Activated CD8-positive, alpha-beta T cell treated with anti-CD3 and anti-CD28 coated beads, Interleukin-2, amount 10 ng/mL, durations not matched to agents 7 days and 5 days (primary cell): ENCODE measurements at places on chromosomes 4 and X.

DNA sequence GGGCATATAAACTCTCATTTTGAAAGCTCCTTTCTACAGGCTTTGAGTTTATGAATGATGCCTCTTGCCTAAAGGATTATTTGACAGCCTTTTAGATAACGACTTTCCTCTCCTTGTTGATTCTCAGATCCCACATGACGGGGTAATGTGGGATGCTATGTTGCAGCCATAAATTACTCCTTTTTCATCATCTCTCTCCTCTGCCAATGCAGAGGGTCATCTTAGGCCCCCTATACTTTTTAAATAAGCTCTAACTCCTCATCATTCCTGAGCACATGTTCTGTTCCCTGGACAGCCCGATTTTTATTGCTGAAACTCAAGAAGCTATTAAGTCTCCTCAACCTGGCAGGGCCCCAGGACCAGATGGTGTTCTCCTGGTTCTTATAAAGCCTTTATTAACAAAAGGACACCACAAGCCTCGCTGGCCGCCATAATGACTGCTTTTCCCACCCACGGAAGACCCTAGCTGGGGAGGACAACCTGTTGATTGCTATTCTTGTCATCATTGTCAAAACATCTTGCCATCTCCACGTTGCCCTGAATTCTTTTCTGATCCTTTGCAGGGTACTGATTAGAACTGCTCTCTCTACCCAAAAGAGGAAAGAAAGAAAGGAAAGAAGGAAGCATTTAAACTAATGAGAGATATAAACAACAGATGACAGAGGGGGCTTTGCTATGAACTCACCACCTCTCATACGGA is 150.7 kb downstream of the DHX15 start:
- H3K27ac ChIP-seq, result no peak overlapping the region
- no peaks in the 10 kb centered on the region for H3K4me1 ChIP-seq
- no peaks in the 10 kb centered on the region for H3K36me3 ChIP-seq
- DNase-seq, result no peak
- peaks cover 2% of the 10 kb centered on the region for H3K27me3 ChIP-seq

DNA sequence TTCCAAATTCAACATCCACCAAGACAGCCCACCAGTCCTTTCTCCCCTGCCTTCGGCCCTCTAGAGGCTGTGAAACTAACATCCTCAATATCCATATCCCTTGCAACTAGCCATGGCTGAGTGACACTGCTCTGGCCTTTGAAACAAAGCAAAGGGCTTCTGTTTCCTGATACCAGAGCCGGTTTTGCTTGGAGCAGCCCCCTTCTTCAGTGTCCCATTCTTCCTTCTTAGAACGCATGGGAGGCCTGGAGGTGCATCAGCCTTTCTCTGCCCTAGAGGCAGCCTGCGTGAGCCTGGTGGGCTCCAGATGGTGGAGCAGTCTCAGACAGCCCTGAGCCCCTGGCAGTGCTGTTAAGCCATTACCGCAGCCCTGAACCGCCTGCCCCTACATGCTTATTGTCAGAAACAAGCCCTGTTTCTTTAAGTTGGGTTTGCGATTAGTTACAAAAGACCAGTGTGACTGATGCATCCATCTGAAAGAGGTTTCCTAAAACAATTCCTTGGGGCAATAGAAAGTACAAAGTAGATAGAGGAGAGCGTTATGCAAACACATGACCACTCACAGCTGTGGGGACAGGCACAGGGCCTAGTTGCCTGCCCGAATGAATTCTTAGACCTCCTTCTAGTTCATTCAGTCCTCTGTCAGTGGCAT is 74.1 kb downstream of the EVC start:
- no peaks in the 10 kb centered on the region for H3K27me3 ChIP-seq
- H3K27ac ChIP-seq, result no peak overlapping the region
- H3K4me1 ChIP-seq, result no peaks in the 10 kb centered on the region
- no peak overlapping the region for H3K4me3 ChIP-seq
- DNase-seq, result no peak
- H3K36me3 ChIP-seq, result no peaks in the 10 kb centered on the region

GRCh38 chr4:21845663-21846062 is 102.9 kb downstream of the KCNIP4 start:
- H3K36me3 ChIP-seq, result no peaks in the 10 kb centered on the region
- no peak overlapping the region for H3K4me3 ChIP-seq

DNA sequence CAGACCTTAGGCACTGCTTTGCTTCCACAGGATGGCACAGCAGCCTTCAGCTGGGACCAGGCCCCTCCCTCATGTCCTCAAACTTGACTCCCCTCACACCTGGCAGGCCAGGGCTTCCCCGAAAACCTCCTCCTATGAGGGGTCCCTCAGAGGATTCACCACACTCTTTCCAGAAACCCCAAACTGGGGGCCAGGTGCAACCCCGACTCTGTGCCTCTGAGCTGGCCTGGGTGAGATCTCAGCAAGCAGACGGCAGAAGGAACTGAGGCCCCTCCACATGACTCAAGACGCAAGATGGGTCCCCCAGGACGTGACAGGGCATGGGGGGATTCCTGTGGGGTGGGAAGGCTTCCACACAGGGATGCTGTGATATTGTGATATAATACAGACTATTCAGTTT is 6.2 kb downstream of the HCFC1 start:
- peak overlapping the region; percentile 60 for H3K27ac ChIP-seq
- DNase-seq, result no peak
- no peaks in the 10 kb centered on the region for H3K27me3 ChIP-seq
- H3K4me3 ChIP-seq, result no peak overlapping the region

- H3K27ac ChIP-seq, result no peak overlapping the region
- no peaks in the 10 kb centered on the region for H3K4me1 ChIP-seq
- DNase-seq, result no peak
- no peak overlapping the region for H3K4me3 ChIP-seq
- no peaks in the 10 kb centered on the region for H3K36me3 ChIP-seq
Measured at GRCh38 chrX:51376672-51377071, 44.0 kb downstream of the NUDT10 start.

DNA sequence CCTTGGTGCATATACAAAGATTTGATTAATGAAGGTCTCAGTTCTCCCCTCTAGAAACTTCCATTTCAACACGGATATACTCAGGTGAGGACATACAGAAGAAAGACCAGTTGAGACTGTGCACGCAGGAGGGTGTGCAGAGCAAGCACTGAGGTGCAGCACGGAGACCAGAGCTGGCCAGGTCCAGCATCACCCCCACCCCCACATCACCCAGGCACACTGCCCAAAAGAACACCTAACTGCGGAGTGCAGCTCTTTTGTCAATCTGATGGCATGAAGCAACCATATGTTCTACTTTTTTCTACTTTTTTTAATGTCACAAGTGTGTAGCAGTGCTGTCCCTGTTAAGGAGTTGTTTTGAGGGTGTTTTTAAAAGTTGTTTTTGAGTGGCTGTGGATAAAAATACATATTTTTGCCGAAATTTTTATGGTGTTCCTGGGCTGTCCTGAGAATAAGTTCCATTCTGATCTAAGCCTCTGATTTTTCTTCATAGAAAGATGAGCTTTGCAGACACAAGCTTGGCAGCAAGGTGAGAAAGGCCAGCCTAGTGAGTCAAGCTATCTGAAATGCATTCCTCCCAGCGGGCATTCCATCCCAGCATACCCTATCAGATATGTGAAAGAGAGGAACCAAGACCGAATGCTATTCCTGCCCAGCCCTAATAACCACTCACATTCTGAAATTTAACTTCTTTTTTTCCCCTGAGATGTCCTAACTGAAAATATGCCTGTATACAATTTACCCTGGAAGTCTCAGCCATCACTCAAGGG is 173.7 kb downstream of the PTTG2 start:
- peaks cover 59% of the 10 kb centered on the region for H3K4me1 ChIP-seq
- H3K27me3 ChIP-seq, result no peaks in the 10 kb centered on the region
- H3K27ac ChIP-seq, result peak overlapping the region; percentile 30
- no peak for DNase-seq
- H3K4me3 ChIP-seq, result no peak overlapping the region

- H3K27me3 ChIP-seq, result peaks cover 12% of the 10 kb centered on the region
- no peak overlapping the region for H3K27ac ChIP-seq
Measured at GRCh38 chrX:103818842-103819619, 13.0 kb downstream of the RAB9B start.

DNA sequence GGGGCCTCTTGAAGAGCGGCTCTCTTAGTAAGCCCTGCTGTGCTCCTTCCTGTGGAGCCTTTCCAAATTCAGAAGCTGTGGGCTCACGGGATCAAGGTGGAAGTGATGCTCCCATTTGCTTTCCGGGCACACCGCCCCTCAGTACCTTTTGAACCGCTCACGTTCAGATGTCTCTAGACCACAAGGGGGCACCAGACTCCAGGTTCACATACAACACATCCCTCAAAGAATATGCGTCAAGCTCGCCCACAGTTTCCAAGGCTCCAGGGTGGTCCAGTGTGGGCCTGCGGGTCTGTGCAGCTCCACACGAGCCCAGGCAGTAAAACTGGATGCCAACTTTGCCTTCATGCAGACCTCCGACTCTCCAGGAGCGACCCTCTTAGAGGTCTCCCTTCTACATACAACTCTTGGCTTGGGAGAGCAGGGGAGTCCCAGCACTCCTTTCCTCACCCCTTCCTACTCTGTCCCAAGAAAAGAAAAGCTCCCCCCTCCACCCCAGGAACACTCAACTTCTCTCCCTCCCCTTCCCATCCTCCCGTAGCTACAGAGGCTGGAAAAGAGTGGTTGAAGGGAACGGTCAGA is 11.0 kb downstream of the SUPT20HL1 start:
- DNase-seq, result peak; percentile 72
- H3K4me1 ChIP-seq, result peaks cover 8% of the 10 kb centered on the region
- H3K27ac ChIP-seq, result no peak overlapping the region
- H3K27me3 ChIP-seq, result peaks cover 4% of the 10 kb centered on the region

DNA sequence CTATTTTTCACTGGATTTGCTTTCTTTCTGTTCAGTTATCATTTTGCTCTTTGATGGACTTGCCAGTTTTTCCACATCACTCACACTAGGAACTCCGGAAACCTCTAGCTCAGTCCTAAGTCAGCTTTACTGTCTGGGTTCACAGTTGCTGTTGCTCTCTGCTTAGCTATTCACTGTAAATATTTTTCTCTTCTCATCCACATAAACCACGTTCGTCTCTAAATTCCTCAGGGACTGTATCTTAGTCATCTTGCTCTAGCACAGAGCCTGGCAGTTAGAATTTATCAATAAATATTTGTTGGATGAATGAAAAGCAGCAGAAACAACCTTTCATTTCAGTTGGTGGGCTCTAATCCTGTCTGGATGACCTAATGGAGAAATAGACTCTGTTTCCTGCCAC is 119.4 kb upstream of the DMD start:
- H3K27me3 ChIP-seq, result no peaks in the 10 kb centered on the region
- H3K27ac ChIP-seq, result no peak overlapping the region
- no peaks in the 10 kb centered on the region for H3K4me1 ChIP-seq

GRCh38 chr4:140807491-140808252 is 51.5 kb upstream of the TBC1D9 start:
- no peak overlapping the region for H3K27ac ChIP-seq
- H3K4me3 ChIP-seq, result no peak overlapping the region
- H3K36me3 ChIP-seq, result no peaks in the 10 kb centered on the region
- H3K27me3 ChIP-seq, result no peaks in the 10 kb centered on the region
- DNase-seq, result no peak
- H3K4me1 ChIP-seq, result no peaks in the 10 kb centered on the region

- H3K4me3 ChIP-seq, result no peak overlapping the region
- H3K27ac ChIP-seq, result peak overlapping the region; percentile 15
- H3K4me1 ChIP-seq, result peaks cover 44% of the 10 kb centered on the region
- peaks cover 53% of the 10 kb centered on the region for H3K36me3 ChIP-seq
Measured at GRCh38 chrX:119784747-119785446, 6.5 kb downstream of the RPL39 start.

- H3K4me1 ChIP-seq, result no peaks in the 10 kb centered on the region
- H3K4me3 ChIP-seq, result no peak overlapping the region
- H3K27ac ChIP-seq, result no peak overlapping the region
- DNase-seq, result no peak
- H3K36me3 ChIP-seq, result no peaks in the 10 kb centered on the region
- no peaks in the 10 kb centered on the region for H3K27me3 ChIP-seq
Measured at GRCh38 chrX:151796576-151796975, 62.0 kb downstream of the CNGA2 start.

DNA sequence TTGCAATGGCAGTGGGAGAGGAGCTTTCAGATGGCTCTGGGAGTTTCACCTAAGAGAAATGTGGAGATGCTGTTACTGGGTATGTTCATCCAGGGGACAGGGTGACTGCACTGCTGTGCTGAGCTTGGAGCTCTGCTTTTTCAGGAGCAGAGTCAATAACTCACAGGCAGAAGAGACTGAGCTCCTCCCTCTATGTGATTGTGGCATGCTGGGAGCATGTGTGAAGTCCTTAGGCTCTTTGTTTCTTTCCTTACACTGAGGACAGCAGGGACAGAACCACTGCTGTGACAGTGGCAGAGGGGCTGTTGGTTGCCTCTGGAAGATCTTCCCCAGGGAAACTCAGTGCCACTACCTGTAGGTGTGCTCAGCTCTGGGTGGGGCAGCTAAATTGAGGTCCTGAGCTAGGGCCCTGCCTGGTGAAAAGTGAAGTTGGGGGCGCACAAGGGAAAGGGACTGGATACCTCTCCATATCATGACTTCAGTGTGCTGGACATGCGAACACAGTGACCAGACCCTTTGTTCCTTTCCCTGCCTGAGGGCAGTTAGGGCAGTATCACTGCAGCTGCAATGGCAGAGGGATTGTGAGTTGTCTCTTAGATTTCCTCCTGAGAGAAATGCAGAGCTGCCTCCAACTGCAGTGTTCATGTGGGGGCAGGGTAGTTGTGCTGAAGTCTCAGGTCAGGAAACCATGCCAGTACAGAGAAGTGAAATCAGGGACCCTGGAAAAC is 156.7 kb downstream of the TENT5D start:
- H3K27me3 ChIP-seq, result no peaks in the 10 kb centered on the region
- no peak overlapping the region for H3K27ac ChIP-seq
- H3K4me3 ChIP-seq, result no peak overlapping the region
- DNase-seq, result no peak
- no peaks in the 10 kb centered on the region for H3K36me3 ChIP-seq

- no peaks in the 10 kb centered on the region for H3K27me3 ChIP-seq
- no peaks in the 10 kb centered on the region for H3K4me1 ChIP-seq
- no peak overlapping the region for H3K4me3 ChIP-seq
Measured at GRCh38 chr4:53598483-53598882, 7.2 kb upstream of the LNX1 start.

- H3K27me3 ChIP-seq, result no peaks in the 10 kb centered on the region
- no peak overlapping the region for H3K4me3 ChIP-seq
- H3K4me1 ChIP-seq, result peaks cover 23% of the 10 kb centered on the region
- no peak overlapping the region for H3K27ac ChIP-seq
Measured at GRCh38 chr4:145804116-145804515, 124.2 kb downstream of the C4orf51 start.

- no peak overlapping the region for H3K27ac ChIP-seq
- no peaks in the 10 kb centered on the region for H3K27me3 ChIP-seq
- no peak overlapping the region for H3K4me3 ChIP-seq
- H3K36me3 ChIP-seq, result peaks cover 9% of the 10 kb centered on the region
- no peaks in the 10 kb centered on the region for H3K4me1 ChIP-seq
Measured at GRCh38 chrX:56503941-56504673, 59.3 kb upstream of the UBQLN2 start.

GRCh38 chr4:53497487-53498244 is 93.6 kb downstream of the LNX1 start:
- H3K27ac ChIP-seq, result no peak overlapping the region
- no peak for DNase-seq
- H3K27me3 ChIP-seq, result peaks cover 3% of the 10 kb centered on the region
- no peak overlapping the region for H3K4me3 ChIP-seq
- H3K4me1 ChIP-seq, result no peaks in the 10 kb centered on the region
